ENCODE measurements at places on chromosomes 7 and 10. TPM values are rescaled to one million over a fixed set of nuclear protein-coding genes. Genes with fewer than 3 reads are reported as not detected.

- H3K27ac ChIP-seq, result no peak overlapping the region
- no peaks in the 10 kb centered on the region for H3K4me1 ChIP-seq
- no peaks in the 10 kb centered on the region for H3K27me3 ChIP-seq
Observed at GRCh38 chr7:77466450-77466849, 50.3 kb upstream of the GSAP start.

Gene CALHM3
- polyA plus RNA-seq, result not detected

GRCh38 chr10:71985542-71986250 lies 21.5 kb downstream of the CHST3 start:
- no peak overlapping the region for H3K4me3 ChIP-seq
- DNase-seq, result no peak
- H3K4me1 ChIP-seq, result peaks cover 11% of the 10 kb centered on the region
- H3K27ac ChIP-seq, result peak overlapping the region; percentile 70

DNA sequence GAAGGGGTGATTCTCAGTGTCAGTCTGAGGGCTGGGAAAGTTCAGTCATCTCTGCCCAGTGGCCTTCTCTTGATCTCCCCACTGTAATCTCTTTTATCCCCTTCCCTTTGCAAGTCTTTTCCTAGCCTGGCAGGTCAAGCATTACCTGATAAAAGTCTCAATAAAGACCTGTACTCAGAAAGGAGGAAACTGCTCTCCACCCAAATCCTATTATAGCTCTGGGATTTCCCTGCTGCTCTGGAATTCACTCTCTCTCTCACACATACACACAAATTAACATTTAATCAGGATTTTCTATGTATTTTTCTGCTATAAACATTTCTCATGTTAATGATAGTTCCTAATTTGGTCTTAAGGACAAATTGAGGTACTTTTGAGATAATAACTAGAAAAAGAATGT lies 46.5 kb downstream of the ABCA13 start:
- no peaks in the 10 kb centered on the region for H3K36me3 ChIP-seq
- H3K27ac ChIP-seq, result no peak overlapping the region
- no peak overlapping the region for H3K4me3 ChIP-seq

- H3K4me1 ChIP-seq, result no peaks in the 10 kb centered on the region
- H3K27ac ChIP-seq, result no peak overlapping the region
- H3K36me3 ChIP-seq, result peaks cover 13% of the 10 kb centered on the region
- H3K4me3 ChIP-seq, result no peak overlapping the region
- no peaks in the 10 kb centered on the region for H3K27me3 ChIP-seq
- no peak for DNase-seq
Observed at GRCh38 chr10:279655-280054, 144.4 kb downstream of the ZMYND11 start.

Gene EFCAB10
- polyA plus RNA-seq, result 0.51 TPM

- H3K27me3 ChIP-seq, result no peaks in the 10 kb centered on the region
- no peak overlapping the region for H3K27ac ChIP-seq
- no peaks in the 10 kb centered on the region for H3K36me3 ChIP-seq
- no peak for DNase-seq
- no peak overlapping the region for H3K4me3 ChIP-seq
- H3K4me1 ChIP-seq, result peaks cover 47% of the 10 kb centered on the region
Observed at GRCh38 chr10:76548716-76549115, 1088.9 kb downstream of the KCNMA1 start.

DNA sequence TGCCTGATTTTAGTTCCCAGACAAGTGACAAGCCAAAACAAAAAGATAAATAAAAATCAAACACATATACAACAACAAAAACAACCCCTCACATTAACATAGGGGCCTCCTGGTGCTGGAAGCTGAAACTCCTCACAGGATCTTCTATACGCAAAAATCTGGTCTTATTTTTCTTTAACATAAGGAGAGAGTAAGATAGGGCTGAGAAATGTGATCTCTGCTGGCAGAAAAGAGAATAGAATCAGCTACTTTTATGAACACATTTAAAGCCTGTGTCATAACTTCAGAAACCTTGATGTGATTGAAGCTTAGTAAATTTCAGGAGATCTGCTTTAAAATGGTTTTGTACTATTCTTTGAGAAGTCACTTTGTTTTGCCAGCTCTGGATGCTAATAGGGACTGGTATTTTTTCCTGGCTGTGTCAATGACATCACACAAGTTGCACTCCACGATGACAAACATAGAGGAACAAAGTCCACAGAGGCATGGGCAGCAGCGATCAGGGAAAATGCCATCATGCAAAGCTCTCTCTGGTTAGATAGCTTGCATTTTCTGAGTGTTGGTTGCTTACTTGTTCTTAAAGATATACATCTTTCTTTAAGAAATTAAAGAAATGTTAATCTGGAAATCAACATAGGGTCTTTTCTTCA lies 176.6 kb upstream of the SP4 start:
- no peaks in the 10 kb centered on the region for H3K4me1 ChIP-seq
- no peak for DNase-seq
- H3K27me3 ChIP-seq, result peaks cover 32% of the 10 kb centered on the region

Gene LRRC18
- not detected for polyA plus RNA-seq

Gene LRIT2
- polyA plus RNA-seq, result not detected

DNA sequence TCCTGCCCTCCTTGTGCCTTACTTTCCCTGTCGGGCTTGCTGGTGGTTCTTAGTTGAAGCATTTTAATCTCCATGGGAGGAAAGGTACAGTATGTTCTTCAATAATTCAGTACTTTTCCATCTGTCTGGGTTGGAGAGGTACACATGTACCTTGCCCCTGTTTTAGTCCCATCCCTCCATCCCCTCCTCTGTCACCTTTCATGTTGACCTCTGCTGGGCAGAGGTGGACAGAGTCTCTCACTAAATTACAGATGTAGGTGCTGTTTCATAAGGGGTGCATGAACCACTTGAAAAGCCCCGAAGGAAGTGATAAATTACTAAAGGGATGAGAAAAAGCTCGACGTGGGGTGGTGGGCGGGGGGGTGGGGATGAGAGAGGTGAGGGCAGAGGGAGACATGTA lies 5.4 kb downstream of the AGFG2 start:
- no peaks in the 10 kb centered on the region for H3K27me3 ChIP-seq
- peak overlapping the region; percentile 89 for H3K27ac ChIP-seq
- peaks cover 40% of the 10 kb centered on the region for H3K4me1 ChIP-seq
- no peak for DNase-seq
- peaks cover 3% of the 10 kb centered on the region for H3K36me3 ChIP-seq

DNA sequence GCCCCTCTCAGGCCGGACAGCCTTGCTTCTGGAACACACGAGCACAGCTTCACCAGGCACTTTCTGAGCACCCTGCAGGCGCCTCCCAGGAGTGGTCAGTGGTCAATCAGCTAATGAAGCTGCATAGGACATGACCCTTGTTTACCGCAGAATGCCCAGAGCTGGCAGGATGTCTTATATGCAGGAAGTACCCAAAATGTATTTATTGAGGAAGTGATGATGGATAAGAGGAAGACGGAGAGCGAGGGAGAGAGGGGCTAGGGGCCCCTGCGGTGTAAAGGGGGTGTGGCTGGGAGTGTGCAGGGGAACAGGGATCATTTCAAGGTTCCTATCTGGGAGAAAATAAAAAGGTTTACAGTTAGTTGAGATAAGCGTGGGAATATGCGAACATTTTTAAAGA lies 3.3 kb downstream of the CYP2E1 start:
- H3K27me3 ChIP-seq, result peaks cover 61% of the 10 kb centered on the region
- no peak overlapping the region for H3K27ac ChIP-seq
- H3K36me3 ChIP-seq, result no peaks in the 10 kb centered on the region
- DNase-seq, result no peak
- no peaks in the 10 kb centered on the region for H3K4me1 ChIP-seq

- peak overlapping the region; percentile 72 for H3K4me3 ChIP-seq
- no peak for DNase-seq
- no peaks in the 10 kb centered on the region for H3K27me3 ChIP-seq
- no peak overlapping the region for H3K27ac ChIP-seq
Observed at GRCh38 chr7:30136743-30137485, 2.1 kb downstream of the MTURN start.
